ENCODE measurements at places on chromosomes 5 and 9. TPM values are rescaled to one million over a fixed set of nuclear protein-coding genes. Genes with fewer than 3 reads are reported as not detected.

DNA sequence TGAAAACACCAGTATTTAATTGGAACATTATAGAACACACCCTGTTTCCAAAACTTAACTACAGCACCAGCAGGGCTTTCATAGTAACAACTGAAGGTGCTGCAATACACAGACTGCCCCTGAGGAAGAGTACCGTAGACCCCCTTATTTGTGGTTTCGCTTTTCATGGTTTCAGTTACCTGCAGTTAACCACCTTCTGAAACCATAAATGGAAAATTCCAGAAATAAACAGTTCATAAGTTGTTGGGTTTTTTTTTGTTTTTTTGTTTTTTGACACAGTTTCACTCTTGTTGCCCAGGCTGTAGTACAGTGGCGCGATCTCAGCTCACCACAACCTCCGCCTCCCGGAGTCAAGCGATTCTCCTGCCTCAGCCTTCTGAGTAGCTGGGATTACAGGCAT lies 9.5 kb upstream of the GLDC start:
- no peak for DNase-seq

GRCh38 chr9:84145780-84146179 lies 165.2 kb downstream of the RMI1 start:
- DNase-seq = no peak

DNA sequence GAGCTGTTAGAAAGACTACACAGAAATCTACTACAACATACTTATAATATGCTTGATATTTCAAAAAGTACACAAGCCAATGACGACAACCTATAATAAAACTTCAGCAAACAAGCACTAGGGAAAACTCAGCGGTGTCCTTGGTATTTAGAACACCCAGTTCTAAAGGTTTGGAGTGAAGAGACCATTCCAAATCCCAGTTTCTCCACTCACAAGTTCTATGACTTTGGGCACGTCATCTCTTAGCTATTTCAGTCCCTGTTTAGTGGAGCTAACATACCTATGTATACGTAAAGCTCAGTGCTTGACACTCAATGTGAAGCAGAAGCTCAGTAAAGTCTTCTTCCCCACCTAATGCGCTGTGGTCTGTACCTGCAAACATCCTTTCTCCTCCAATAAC lies 52.8 kb downstream of the MLLT3 start:
- no peak for DNase-seq

- DNase-seq = no peak
These were observed 5.8 kb upstream of the PSMB7 start for GRCh38 chr9:124420991-124421543.

GRCh38 chr9:78009186-78009585 lies 22.4 kb downstream of the GNAQ start:
- no peak for DNase-seq

GRCh38 chr5:90606539-90606938 lies 47.9 kb downstream of the ADGRV1 start:
- no peak for DNase-seq

DNA sequence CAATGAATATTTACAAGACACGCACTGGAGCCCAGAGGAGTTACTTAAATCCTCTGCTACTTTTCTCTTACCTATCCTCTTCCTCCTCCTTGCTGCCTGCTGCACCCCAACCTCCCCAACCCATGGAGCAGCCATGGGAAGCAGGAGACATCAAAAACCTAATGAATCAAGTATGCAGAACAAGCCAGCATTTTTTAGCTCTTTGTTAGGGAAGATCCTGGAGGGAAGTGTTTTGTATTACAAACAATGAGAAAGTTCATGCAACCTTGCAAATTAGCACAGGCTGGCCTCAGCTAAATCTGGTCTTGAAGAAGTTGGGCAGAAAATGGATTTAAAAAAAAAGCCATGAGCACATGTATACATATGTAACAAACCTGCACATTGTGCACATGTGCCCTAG lies 498.8 kb downstream of the KIF4B start:
- DNase-seq = no peak

DNA sequence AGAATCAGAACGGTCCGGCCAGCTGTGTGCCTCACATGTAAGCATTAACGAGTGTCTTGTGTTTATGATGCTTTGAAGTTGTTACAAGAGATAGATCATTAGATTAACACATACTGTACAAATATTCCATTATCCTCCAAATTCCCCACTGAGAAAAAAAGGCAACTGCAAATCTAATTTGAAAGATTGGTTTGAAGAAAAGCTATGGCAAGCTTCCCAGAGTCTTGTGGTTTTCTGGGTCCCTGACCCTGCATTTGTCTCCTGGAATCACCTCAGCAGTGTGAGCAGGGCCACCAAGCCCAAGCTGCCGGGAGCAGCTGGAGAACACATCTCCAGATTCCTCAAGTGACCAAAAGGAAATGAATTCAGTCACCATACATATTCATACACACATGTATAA lies 36.9 kb upstream of the ADAMTS16 start:
- no peak for DNase-seq

Gene C5orf52
- polyA plus RNA-seq = not detected

Data from right renal cortex interstitium (tissue), 3 donors.